Left ventricle myocardium inferior (tissue), 1 donor: ENCODE measurements at places on chromosomes 7 and 10.

DNA sequence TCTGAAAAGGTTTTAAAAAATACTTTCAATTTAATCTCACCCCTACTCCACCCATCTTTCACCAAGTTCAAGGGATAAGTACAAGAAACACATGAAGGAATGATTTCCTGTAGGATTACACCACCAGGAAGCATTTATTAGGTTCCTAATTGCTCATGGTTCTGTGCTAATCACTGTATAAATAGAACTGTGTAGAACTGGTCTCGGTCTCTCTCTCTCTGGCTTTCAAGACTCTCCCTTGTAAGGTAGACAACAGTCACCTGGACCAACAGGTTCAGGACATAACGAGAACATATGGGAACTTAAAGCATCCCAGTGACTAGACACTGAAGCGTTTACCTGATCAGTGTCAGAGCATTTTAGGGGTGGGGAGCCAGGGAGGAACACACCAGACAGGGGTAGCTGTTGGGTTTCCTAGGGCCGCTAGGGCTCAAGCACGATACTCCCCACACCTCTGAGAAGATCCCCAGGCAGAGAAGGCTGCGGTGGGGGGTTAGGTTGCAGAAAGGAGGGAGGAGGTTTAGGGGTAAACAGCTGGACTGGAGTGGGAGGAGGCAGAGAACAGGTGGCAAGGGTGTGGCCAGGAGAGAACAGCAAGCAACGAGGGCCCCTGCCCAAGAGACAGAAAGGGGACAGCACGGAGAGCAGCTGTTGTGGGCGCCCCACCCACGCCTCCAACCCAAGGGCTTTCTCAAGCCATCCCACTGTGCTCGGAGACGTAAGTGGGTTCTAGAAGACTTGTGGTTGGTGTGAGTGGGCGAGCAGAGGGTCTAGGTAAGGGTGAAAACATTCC, 52.5 kb upstream of the USP6NL start:
- DNase-seq, result no peak

DNA sequence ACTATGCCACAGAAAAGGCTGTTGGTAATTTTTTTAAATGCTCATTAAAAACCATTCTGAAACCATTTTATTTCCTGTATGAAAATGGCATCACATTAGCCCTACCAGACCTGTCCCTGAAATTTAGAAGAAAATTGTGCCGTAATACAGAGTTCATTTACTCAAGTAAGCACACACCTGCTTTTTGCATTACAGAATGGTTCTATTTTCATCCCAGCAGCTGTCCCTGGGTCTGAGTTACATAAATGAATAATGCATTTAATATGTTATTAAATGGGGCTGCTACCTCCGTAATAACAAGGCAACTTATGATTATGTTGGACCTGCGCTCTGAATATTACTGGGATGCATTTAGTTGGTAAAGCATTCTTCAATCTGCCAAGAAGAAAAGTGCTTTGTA, 508.9 kb downstream of the SORCS1 start:
- DNase-seq, result no peak

DNA sequence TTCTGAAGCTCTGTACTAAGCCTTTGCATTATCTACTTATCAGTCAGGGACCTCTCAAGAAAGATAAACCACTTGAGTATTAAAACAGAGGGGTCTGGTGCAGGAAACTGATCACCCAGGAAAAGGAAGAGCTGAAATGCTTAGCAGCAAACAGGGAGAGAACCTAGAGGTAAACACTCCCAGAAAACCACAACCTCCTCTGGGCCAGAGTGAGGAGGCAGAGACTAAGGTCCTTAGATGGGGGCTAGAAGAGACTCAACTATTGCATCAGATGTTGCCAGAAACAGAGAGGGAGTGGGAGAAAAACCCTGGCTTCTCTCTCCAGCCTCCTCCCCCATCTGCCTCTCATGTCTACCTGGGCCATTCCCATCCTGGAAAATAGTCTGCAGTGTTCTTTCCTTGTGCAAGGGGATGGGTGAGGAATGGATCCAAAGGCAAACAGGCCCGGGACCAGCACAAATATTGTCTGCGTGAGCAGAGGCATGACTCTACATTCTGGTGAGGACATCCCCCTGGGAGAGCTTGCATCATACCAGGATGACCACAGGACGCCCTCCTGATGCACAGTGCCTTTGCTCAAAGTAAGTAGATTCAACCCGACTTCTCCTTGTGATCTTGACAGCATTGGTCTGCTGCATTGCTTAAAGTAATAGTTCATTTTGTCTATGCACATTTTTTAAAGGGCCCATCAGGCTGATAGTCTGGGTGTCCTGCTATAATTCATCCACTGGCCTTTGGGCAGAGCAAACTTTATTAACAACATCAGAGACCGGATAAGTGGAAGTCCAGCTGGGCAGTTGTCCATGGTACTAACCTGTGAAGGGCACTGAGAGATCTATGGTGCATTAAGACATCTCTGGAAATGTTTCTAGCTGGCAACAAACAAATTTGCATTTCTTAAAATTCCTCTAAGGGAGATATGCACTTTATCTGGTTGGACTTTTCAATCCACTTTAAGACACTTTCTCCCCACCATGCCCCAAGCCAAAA, 22.4 kb upstream of the ODAD2 start:
- no peak for DNase-seq

- no peak for DNase-seq
Measured at GRCh38 chr10:22604344-22605126, 109.8 kb downstream of the PIP4K2A start.

DNA sequence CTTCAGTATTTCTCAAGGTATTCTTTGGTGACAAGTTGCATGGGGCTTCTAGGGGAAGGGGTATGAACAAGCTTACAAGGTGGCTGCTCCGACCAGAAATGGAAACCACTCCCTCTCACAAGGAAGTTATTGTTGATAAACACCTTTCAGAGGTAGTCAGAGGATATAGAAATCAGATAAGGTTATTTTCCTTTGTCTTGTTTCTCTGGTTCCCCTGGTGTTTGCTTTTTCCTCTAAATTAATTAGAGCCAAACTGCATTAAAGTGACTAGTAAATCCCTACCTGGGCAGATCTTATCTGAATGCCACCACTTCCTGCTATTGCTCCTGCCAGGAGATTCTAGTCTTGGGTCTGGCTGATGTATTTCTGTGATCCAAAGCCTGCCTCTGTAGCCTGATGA, 725.4 kb downstream of the INHBA start:
- no peak for DNase-seq

DNA sequence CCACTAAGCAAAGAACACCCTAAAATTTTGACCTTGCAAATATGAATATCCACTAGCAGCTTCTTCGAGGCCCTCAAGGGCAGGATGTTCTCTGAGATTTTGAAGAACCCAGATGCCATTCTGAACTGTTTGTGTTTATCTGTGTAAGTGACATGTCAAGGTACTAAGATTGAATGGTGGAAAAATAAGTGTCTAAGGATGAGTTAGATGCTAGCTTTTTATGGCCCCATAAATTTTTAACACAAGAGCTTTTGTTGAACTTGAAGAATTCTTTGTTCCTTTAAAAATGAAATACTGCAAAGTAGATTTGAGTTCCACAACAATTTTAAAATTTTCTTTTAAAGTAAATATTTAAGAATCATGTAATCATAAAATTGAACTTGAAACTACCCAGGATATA, 259.8 kb downstream of the CSTF2T start:
- no peak for DNase-seq
